ENCODE measurements at places on chromosomes 3 and 15.

GRCh38 chr15:93943586-93943985, 287.8 kb upstream of the MCTP2 start:
- peak; percentile 81 for DNase-seq

DNA sequence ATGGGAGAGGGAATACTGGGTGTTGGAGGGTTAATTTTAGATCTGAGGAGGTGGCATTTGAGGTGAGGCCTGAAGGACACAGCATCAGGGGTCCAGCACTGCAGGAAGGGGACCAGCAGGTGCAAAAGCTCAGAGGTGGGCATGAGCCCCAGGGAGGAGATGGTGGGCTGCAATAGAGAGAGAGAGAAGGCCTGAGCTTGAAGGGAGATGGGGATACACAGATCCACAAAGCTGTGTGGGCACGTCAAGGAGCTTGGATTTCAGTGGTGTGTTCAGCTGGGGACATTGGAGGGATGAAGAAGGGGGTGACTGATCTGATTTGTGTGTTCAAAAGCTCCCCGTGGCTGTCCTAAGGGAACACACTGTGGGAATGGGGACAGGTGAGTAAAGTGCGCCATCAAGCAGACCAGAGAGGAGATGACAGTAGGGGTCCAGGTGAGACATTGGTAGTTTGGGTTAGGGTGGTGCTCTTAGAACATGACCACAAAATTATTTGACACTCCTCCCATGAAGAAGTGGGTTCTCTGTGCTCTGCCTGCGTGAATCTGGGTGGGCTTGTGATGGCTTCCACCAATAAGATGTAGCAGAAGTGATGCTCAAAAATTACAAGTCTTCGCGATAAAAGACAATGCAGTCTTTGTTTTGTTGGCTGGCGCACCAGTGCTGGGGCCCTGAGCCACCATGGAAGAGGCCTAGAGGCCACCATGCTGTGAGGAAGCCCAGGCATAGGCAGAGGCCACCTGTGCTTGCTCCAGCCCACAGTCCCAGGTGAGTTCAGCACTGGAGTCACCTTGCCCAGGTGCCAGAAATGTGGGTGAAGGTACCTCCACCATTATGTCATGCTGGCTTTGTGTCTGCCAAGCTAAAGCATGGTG, 1.9 kb upstream of the WNT7A start:
- no peak for DNase-seq

DNA sequence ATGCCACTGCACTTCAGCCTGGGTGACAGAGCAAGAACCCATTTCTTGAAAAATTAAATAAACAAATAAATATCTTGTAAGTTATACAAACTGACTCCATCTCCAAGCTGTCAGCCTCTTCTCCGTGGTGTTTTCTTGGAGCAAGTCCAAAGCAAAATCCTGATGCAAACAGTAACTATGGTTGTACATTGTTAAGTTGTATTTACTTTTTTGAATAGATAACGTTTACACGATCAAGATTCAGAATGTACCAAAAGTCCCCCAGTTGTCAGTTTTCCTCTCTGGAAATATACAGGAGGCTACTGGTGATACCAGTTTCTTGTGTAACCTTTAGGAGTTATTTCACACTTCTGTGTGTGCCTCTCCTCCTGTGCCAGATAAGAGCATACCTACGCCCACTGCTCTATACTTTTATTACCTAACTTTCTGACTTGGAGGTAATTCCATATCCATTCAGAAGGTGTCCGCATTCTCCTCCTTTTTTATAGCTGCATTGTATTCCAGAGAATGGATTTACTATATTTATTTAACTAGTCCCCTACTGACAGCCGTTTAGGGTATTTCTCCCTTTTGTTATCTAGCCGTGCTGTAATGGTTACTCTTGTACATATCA, 14.2 kb downstream of the CMTM7 start:
- DNase-seq, result no peak

- peak; percentile 78 for DNase-seq
These were observed 23.7 kb upstream of the TPRG1 start for GRCh38 chr3:189148081-189148507.

DNA sequence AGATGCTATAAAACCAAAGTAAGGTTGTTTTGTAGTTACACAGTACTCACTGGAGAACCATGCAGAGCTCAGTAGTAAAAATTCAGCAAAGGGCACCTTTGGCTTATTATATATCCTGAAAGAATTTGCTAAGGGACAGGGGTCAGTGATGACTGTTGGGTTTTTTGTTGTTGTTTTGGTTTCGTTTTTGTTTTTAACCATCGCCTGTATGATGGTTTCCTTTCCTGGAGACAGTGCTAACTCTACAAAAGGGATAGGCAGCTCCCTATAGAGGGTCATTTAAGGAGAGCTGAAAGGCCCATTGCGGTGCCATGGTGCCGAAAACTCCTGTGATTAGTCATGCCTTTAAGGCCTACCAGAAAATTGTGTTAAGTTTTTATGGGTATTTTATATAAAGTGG, 118.2 kb upstream of the GOLIM4 start:
- peak; percentile 22 for DNase-seq

GRCh38 chr15:69031013-69032001, 16.8 kb downstream of the NOX5 start:
- peak; percentile 78 for DNase-seq

GRCh38 chr3:138941259-138941885, 5.6 kb downstream of the FOXL2 start:
- DNase-seq, result peak; percentile 77

DNA sequence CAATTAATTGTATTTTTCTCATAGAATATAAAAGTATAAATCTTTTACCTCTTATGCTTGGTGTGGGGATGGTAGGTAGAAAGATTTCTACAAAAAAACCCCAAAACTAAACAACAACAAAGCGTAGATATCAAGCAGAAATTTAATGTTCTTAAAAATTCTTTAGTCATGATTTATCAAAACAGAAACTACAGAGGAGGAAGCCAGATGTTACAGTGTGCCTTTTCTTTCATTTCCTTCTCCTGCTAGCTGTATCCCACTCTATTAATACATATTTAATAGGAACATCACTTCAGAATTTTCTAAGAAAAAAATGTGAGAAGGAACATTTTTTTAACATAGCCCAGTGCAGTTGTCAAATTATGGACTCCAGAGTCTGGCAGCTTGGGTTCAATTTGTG, 420.6 kb downstream of the TUSC7 start:
- no peak for DNase-seq

DNA sequence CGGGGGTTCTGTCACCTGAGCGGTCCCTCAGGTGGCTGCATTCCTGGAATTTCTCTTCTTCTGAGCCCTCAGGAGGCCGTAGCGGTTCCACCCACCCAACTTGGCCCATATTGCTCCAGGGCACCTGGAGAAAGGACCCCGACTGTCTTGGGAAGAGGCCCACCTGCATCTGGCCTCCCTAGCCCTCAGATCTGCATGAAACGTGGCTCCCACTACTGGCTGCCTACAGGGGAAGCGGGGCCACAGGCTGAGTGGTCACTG, 9.9 kb upstream of the ANPEP start:
- DNase-seq, result no peak

- no peak for DNase-seq
These were observed 521.1 kb downstream of the NR2F2 start for GRCh38 chr15:96851613-96852012.

GRCh38 chr3:128081846-128082245, 29.6 kb downstream of the SEC61A1 start:
- DNase-seq, result no peak

DNA sequence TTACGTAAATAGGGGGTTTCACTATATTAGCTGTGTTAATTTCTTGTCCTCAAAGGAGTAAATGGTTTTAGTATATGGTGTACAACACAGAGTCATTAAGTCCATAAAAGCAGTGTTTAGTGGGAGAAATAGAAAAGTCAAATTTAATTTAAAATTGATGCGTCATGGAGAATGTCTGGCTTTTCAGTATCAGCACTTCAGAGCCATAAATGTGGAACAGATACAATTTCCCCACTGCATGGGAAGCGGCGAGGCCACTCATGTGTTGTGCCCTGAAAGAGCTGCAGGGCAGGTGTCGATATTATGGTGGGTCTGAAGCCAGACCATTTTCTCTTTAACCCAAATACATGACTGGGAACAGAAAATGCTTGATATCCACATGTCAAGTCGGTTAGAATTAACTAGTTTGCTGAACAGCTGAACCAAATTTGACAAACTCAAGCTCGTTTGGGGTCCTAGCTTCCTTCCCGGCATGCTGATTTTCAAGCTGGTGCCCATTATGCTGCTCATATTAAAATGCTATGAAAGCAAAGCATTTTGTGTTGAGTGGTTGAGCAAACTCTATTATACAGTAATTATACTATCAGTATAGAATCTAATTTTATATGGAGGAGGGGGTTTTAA, 364.6 kb upstream of the TBL1XR1 start:
- no peak for DNase-seq

- DNase-seq, result no peak
These were observed 60.1 kb upstream of the DAZL start for GRCh38 chr3:16665282-16665741.

DNA sequence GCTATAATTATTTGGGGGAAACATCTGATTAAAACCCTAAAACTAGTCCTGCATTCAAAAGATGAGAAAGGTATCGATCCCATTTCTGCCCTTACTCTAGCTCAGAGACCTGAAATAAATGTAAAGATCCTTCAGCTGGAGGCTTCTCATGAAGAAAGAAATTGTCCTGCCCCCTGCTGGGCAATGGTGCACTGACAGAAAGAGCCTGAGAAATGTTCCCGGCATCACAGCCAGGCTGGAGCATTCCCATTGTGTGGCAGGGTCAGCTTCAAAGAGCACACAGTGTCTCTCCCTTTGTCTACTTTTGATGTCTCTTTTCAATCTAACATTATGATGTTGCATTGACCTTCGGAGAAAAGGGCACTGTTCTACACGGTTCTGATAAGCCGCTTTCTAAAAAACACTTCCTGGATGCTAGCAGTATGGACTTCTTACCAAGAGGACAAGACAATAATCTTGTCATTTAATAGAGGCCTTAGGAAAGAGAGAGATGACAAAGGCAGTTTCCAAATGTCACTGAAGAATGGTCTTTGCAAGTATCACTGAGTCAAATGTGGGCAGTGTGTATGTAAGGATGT, 287.5 kb downstream of the MAGI1 start:
- DNase-seq, result peak; percentile 40

- DNase-seq, result no peak
These were observed 64.5 kb downstream of the FEM1B start for GRCh38 chr15:68341760-68342725.

DNA sequence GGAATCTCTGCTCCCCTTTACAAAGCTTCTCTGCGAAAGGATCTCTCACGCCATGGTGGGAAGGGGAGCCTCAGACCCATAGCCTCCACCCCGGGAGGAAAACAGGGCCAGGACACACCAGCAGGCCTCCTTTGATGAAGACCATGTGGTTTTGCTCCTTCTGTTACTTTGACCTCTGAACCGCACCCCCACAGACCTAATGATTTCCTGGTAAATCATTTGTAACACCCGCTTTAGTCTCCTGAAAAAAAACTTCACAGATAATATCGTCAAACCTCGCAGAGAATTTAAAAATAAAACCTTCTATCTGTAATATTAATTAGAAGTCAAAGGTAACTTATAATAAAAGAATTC, 18.3 kb downstream of the CPN2 start:
- DNase-seq, result no peak

GRCh38 chr3:37941608-37942508, 48.7 kb upstream of the VILL start:
- no peak for DNase-seq

DNA sequence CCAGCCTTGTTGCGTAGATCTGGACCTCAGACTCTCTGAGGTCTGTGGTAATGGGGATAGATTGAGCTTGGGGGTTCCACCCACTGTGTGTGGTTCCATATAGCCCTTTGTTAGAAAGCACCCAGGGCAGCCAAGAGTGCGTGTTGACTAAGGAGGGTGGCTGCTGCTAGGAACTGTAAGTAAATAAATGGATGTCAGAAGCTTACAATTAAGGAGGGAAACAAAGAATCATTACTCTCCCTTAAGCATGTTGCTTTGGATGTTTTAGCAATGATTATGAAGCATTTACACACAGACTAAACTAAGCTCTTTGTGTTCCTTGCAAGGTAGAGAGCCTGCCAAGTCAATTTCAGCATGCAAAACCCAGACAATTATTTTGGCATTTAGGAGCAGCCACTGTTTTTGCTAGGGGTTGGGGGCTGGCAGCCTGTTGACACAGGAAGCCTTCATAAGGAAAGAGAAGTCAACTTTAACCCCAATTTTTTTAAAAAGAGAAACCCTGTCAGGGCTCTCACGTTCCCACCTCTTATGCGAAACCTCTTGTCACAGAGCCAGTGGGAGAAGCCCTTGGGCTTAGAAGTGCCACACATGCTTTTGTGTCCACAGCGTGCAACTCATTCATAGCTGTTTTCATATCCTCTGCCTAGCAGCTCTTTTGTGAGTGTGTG, 127.8 kb downstream of the CMSS1 start:
- DNase-seq, result no peak

DNA sequence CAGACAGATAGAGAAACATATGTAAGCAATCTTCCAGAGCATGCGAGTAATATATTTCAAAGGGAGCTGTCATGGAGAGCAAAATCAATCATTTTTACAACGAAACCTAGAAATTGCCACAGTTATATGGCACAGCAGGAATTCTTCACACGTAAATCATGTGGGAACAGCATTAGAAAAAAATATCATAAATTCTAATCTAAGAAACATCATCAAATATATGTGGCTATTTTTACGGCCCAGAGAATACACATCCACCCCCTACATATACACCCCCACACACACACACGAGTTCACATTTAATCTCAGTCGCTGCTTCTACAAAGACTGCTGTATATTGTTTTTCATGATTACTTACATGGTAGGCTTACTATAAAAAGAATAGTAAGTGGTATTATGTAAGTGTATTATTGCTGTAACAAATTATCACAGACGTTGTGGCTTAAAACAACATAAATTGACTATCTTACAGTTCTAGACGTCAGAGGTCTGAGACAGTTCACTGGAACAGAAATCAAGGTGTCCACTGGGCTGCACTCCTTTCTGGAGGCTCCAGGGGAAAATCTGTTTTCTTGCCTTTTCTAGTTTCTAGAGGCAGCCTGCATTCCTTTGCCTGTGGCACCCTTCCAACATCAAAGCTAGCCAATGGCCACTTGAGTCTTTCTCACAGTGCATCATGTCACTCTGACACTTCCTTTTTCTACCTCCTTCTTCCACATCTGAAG, 363.3 kb downstream of the ULK4 start:
- no peak for DNase-seq

DNA sequence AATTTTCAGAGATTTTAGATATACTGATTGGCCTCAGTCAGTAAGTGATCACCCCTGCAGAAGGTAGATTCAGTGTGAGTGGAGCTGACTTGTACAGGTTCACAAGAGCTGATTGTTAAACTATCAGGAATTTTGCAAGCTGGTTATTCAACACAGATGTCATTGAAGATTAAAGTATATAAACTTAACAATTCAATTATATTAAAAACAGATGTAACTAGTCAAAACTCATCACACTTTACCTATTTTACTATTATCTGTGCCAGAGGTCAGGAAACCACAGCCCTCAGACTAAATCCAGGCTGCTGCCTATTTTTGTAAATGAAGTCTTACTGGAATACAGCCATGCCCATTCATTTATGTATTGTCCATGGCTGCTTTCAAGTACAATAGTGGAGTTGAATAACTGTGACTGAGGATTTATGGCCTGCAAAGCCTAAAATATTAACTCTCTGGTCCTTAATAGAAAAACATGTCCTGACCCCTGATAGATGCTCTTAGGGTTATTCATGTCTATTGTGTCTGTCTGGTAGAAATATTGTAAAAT, 429.3 kb upstream of the PDZRN3 start:
- DNase-seq, result no peak

- DNase-seq, result no peak
These were observed 545.8 kb downstream of the RBMS3 start for GRCh38 chr3:29826712-29827111.
